ENCODE measurements at places on chromosomes 6 and 20.

GRCh38 chr6:90044833-90045381 is 150.6 kb downstream of the GJA10 start:
- DNase-seq = no peak

GRCh38 chr20:11791835-11792567 is 125.7 kb upstream of the BTBD3 start:
- DNase-seq = no peak

DNA sequence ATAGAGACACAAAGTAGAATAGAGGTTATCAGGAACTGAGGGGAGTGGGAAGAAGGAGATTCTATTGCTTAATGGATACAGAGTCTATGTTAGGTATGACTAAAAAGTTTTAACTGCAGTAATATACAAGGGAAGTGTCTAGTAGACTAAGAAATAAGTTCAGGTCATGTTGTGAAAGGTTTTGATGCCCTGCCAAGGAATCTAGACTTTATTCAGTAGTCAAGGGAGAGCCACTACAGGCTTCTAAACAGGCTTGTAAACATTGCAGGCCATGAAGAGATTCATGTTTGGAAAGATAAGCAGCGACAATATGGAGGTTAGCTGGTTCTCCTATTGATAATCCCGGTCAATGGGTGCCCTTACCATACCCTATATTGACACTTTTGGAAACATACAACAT is 352.8 kb upstream of the SOX4 start:
- DNase-seq = no peak

GRCh38 chr20:62120990-62121775 is 1.1 kb upstream of the LSM14B start:
- no peak for DNase-seq

DNA sequence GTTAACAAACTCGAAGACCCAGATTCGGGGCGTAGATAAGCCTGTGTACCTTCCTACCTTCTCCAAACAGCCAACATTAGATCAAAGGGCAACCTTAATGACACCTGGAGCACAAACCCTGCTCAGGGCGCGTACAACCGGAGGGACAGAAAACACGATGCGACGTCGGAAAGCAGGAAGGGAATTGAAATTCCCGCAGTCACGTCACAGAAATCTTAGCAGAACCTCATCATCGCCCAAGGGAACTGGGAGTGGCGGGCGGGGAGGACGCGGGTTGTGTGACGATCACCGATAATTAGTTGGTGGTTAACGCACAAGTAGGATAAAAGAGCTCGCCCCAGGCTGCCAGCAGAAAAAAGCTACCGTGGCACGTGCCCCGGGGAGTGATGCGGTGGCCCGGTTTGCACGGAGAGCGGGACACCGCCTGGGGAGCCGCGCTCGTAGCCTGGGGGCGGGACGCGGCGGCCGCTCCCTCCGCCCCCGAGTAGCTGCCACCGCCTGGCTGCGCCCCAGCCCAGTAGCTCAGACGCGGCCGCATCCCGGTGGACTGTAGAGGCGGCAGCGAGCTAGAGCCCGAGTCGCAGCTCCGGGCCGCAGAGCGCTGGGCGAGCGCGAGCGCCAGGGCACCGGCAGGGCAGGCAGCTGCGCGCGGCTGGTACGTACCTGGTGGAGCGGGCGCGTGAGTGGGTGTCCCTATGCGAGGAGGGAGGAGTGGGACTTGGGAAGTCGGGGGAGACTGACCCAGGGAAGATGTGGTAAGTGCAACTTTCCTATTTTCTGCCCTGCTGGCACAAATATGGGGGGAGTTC is at the start of gene PKIB:
Gene PKIB (plus strand): TSS at position 525 of the 809 bp plus-strand sequence. CDS start 107,390 bp downstream, outside the sequence.
- peak; percentile 74 for DNase-seq

DNA sequence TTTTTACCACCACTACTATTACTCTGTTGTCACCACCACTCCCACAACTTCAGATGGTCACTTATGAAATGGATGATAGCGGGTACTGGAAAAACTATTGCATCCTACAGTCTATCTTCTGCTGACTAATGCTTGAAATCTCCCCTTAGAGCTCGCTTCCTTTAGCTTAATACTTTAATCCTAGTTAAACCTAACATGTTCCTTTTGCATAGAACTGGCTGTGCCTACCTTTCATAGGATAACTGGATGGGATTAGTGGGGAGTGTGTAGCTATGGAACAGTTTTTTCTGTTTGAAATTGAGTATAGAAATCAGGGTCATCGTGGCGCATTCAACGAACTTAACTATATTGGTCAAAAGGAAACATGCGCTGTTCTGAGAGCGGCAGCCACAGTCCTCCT is 294.7 kb downstream of the FARS2 start:
- DNase-seq = no peak

DNA sequence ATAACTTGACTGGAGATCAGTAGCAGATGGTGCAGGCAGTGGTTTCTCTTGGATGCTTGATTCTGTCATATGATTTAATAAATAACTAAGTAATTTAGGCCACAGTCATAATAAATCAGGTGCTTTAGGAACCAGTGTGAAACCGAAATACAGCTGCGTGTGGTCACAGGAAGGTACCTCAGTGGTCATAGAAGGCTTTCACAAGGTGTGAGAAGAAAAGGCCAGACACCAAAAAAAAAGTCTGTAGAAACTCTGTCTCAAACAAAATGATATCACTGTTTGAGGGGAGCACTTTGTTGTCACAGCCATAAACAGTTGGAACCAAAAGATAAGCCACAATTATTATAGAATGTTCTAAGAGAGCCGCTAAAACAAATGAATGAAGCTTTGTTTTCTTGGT is 56.5 kb downstream of the ARMC2 start:
- peak; percentile 83 for DNase-seq

DNA sequence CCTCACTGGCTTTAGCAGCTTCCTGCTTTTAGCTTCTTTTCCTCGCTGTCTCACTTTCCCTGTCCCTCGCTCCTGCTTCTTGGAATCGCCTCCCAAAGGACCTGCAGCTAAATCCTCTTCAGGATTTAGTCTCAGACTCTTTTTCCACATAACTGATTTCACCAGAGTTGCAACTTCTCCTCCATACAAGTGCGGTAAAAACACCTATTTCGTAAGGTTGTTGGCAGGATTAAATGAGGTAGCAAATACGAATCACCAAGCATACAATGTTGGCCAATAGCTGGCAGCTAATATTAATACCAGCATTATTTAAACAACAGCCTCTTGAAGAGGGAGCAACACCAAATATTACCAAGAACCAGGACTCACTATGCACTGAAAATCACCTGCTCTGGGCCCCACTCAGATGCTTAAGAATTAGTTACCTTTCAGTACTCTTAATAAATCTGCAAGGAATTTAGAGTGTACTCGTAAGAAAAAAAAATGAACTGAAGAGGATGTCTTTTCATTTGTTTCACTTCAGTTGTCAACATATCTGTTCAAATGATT is 123.0 kb downstream of the DTNBP1 start:
- DNase-seq = no peak

- DNase-seq = peak; percentile 37
Observed at GRCh38 chr20:41956338-41957074, 338.3 kb upstream of the CHD6 start.

- DNase-seq = no peak
Observed at GRCh38 chr20:26135325-26136110, 438.9 kb upstream of the ZNF337 start.

GRCh38 chr6:112342511-112342910 is 4.6 kb upstream of the RFPL4B start:
- no peak for DNase-seq

DNA sequence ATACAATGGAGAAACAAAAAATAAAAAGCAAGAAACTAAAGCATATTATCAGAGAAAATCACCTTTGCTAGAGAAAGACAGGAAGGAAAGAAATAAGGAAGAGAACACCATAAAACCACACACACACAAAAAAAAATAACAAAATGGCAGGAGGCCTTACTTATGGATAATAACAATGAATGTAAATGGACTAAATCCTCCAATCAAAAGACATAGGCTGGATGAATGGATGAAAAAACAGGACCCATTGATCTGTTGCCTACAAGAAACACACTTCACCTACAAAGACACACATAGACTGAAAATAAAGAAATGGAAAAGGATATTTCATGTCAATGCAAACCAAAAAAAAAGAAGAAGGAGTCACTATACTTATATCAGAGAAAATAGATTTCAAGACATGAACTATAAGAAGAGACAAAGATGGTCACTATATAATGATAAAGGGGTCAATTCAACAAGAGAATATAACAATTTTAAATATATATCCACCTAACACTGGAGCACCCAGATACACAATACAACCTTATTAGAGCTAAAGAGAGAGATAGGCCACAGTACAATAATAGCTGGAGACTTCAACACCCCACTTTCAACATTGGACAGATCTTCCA is 693.6 kb downstream of the HACE1 start:
- DNase-seq = no peak

DNA sequence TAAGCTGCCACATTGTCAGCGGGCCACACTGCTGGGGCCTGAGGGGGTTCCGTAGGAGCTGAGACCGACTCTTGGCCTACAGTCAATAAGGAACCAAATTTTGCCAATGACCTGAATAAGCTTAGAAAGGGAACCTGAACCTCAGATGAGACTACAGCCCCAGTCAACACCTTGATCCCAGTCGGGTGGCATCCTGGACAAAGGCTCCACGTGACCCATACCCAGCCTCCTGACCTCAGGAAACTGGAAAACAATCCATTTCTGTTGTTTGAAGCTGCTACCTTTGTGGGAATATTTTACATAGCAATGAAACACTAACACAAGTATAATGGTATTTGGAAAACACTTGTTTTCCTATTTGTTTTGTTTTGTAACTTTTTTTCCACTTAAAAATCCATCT is 179.9 kb upstream of the RALGAPA2 start:
- DNase-seq = no peak

DNA sequence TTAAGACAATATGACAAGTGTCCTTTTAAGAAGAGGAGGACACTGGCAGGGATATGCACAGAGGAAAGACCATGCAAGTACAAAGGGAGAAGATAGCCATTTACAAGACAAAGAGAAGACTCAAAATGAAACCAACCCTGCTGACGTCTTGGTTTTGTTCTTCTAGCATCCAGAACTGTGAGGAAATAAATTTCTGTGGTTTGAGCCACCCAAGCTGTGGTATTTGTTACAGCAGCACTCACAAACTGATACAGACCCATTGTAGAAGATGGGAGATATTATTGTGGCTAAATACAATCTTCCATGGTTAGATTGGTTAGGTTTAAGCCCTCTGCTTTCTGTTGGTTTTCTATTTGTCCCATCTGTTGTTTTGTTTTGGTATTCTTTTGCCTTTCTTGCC is 88.6 kb upstream of the SLC35F1 start:
- DNase-seq = no peak

GRCh38 chr6:131321589-131321988 is 186.3 kb downstream of the AKAP7 start:
- DNase-seq = no peak

DNA sequence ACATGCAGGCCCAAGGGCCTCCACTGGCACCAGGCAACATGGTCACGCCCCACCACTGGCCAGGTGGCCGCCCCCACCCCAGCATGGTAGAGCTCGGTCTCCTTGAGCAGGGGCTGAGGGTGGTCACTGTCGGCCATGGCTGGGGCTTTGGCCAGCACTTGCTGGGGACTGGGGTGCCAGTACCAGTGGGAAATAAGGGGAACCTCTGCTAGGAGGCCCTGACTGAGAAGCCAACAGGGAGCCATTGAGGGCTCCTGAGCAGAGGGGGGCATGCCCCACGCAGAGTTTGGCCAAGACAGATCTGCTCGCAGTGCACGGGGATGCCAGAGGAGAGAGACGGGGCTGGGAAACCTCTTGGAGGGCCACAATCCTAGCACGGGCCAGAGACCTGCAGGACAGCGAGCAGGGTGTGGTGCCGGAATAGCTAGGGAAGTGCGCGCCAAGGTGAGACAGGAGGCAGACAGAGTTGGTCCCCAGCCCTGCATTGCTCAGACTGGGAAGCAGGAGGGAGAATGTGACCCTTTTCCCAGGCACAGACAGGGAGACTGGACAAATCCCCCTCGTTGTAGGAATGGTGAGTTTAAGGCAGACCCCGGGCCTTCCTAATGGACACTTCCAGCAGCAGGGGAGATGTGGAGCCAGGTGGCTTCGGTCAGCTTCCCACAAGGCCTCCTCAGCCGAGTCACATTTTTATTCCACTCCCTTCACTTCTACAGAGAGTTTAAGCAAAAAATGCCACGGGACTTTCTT is 179.0 kb upstream of the CST7 start:
- DNase-seq = no peak

- no peak for DNase-seq
Observed at GRCh38 chr6:24441599-24441904, 38.8 kb downstream of the MRS2 start.

- DNase-seq = no peak
Observed at GRCh38 chr6:37232430-37233017, 25.0 kb upstream of the TBC1D22B start.
